ENCODE measurements at places on chromosomes 11 and 22.

DNA sequence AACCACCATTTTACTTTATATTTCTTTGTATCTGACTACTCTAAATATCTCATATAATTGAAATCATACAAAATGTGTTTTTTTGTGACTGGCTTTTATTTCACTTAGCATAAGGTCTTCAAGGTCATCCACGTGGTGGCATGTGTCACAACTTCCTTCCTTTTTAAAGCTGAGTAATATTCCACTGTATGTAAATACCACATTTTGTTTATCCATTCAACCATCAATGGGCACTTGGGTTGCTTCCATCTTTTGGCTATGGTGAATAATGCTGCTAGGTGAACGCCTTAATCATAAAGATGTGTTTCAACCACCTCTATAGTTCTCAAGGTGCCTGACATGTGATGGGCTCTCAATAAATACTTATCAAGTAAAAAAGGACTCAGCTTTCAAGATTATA lies 15.5 kb downstream of the RAB30 start:
- DNase-seq: no peak

GRCh38 chr22:46801331-46801811 lies 38.9 kb downstream of the TBC1D22A start:
- DNase-seq: no peak

DNA sequence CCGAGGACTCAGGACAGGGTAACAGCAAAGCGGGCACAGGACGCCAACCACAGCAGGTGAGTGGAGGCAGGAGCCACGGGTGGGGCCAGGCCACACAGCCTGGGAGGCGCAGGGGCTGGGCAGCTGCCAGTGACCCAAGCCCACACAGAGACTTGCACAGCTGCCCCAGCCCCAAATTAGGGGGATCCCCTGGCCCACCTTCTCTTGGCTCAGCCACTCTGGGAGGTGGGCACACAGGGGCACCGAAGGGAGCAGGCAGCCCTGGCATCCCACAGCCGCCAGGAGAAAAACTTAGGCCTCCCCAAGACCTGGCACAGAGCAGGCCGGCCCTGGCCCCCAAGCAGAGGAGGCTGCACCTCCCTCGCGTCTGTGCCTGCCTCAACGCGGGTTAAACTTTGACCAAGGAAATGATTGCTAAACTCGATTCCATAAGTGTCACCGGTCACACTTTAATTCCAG lies at the start of gene SLC22A12:
Gene SLC22A12, plus strand, starts transcription at position 458 of the 459 bp plus-strand sequence. CDS start 337 bp downstream, outside the sequence.
- no peak for DNase-seq

DNA sequence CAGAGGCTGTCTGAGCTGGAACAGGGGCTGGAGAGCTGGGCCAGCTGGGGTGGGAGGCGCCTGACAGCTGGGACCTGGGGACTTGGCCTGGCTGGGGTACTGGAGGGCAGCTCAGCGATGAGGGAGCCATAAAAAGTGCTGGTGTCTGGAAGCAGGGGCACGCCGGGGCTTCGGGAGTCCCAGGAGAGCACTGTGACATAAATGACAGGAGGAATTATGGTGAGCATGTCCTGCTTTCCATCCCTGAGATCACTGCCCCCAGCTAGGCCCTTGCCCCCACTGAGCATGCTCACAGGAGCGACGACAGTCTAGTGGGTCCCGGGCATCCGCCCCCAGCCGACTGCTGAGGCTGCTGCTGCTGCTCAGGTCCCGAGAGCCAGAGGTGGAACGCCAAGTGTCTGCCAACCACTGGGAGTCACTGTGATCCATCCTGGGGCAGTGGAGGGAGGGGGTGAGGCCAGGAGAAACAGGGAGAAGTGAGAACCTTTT lies 6.2 kb downstream of the ROBO4 start:
- DNase-seq: peak; percentile 8

DNA sequence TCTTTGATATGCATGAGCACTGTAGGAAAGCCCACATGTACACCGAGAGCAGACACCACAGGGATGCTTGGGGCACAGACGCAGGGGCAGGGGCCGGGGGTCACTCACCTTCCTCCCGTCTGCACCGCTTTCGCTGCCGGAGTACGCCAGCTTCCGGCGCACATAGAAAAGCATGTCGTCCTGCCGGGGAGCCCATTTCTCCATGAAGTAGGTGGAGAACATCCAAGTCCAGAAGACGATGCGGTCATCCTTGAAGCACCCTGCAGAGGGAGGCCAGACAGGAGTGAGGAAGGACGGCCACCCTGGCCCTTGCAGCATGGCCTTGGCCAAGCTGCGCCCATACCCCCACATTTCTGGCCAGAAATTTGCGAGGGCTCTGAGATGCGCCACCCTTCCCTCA lies 28.8 kb downstream of the KIAA0930 start:
- DNase-seq: no peak
